ENCODE measurements at places on chromosomes 1 and 21. TPM values are rescaled to one million over a fixed set of nuclear protein-coding genes. Genes with fewer than 3 reads are reported as not detected.

Gene MX2
- total RNA-seq = 2.0 TPM

Gene IFNLR1
- total RNA-seq = not detected

Gene DNTTIP2
- total RNA-seq = 37.4 TPM

Gene RIPK4
- total RNA-seq = not detected

Gene KIAA0040
- total RNA-seq = 0.66 TPM

Gene RXRG
- total RNA-seq = not detected

Gene ANKRD34A
- 3.1 TPM for total RNA-seq

Gene G0S2
- total RNA-seq = 78.7 TPM

Gene PPIAL4G
- total RNA-seq = not detected

Gene NBPF10
- total RNA-seq = 0.86 TPM

Gene SAMD13
- 0.14 TPM for total RNA-seq

Gene RGL1
- total RNA-seq = 35.1 TPM

Gene EMC1
- 73.3 TPM for total RNA-seq

Gene SPRR5
- not detected for total RNA-seq

Gene CNKSR1
- 0.22 TPM for total RNA-seq

Gene CAMK1G
- 0.66 TPM for total RNA-seq

Gene KIRREL1
- 211 TPM for total RNA-seq

Gene HSF2BP
- total RNA-seq = 4.4 TPM

Gene AADACL3
- not detected for total RNA-seq

Gene CELA3A
- not detected for total RNA-seq

Gene OLFML3
- total RNA-seq = 238 TPM

Gene COL9A2
- total RNA-seq = 0.14 TPM

Gene OR13G1
- not detected for total RNA-seq

Gene ENSA
- total RNA-seq = 78.7 TPM

Gene ACKR1
- not detected for total RNA-seq

Gene LDLRAD1
- total RNA-seq = not detected

Gene C1orf167
- total RNA-seq = not detected

Gene PRAMEF7
- total RNA-seq = not detected

Gene SNIP1
- 8.3 TPM for total RNA-seq

Gene CSF3R
- 0.14 TPM for total RNA-seq

Gene MAP3K7CL
- 26.6 TPM for total RNA-seq

Gene CHI3L1
- total RNA-seq = 896 TPM
